ENCODE measurements at places on chromosomes 1 and 21. TPM values are rescaled to one million over a fixed set of nuclear protein-coding genes. Genes with fewer than 3 reads are reported as not detected.

EBNA1BP2 gene
- 50.7 TPM for total RNA-seq

SH2D2A gene
- total RNA-seq: 0.29 TPM

COL8A2 gene
- total RNA-seq: 15.2 TPM

KPRP gene
- not detected for total RNA-seq

C1orf105 gene
- total RNA-seq: not detected

PBX1 gene
- 10.1 TPM for total RNA-seq

CAPN9 gene
- total RNA-seq: under 0.01 TPM

INAVA gene
- total RNA-seq: 0.36 TPM

ANGPTL1 gene
- total RNA-seq: 12.1 TPM

DFFB gene
- 5.1 TPM for total RNA-seq

CELF3 gene
- not detected for total RNA-seq

CRYBG2 gene
- not detected for total RNA-seq

RSPH1 gene
- total RNA-seq: 0.29 TPM

DYNLT5 gene
- 1.4 TPM for total RNA-seq

SZRD1 gene
- 66.2 TPM for total RNA-seq

NR1I3 gene
- total RNA-seq: not detected

DRAM2 gene
- 66.0 TPM for total RNA-seq
